ENCODE measurements at places on chromosomes 12 and 14.

GRCh38 chr14:30808576-30808975 is 65.8 kb upstream of the COCH start:
- no peak for DNase-seq

DNA sequence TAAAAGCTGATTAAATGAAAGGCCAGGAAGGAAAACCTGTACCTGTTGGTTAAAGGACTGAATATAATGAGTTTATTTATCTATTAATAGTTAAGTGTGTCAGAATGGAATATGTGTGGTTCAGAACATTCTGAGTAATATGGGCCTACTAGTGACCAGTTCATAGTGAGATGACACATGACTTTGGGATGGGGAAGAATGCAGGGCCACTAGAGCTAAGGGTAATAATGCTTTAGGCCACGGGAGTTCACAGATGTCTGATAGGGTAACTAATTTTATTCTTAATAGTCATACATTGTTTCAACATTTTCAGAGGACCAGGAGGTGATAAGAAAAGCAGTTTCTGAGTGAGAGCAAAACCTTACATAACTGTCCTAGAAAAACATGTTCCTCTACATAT is 247.8 kb upstream of the OR4E1 start:
- DNase-seq, result no peak

DNA sequence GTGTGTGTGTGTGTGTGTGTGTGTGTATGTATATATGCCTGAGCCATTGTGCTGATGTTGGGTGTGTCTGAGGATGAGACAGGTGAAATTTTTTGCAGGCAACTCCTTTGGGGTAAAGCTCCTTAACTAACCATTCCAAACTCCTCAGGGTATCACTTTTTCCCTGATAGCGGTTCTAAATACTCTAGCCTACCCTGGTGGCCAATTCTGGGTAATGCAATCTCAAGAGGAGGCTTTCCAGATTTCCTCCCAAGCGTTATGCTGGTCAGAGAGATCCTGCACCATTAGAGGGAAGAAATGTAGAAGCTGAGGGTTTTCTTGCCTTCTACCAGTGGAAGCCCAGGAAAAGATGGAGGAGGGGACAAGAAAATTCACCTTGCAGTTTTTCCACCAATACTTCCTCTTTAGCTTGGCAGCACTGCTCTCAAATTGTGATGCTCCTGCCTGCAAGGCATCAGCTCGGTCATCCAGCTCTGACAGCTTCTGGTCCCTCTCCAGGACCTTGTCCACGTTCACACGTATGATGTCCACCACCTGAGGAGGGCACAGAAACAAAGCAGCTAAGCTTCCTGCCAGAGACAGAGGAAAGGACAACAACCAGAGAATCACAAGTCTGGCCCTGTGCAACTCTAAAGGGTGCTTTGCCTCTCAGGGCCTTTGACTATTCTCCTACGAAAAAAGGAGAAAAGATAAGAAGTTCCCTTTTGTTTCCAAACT is 4.9 kb downstream of the VAMP1 start:
- peak; percentile 69 for DNase-seq

- DNase-seq, result peak; percentile 25
These were observed 91.9 kb downstream of the SLC24A4 start for GRCh38 chr14:92414690-92415445.

DNA sequence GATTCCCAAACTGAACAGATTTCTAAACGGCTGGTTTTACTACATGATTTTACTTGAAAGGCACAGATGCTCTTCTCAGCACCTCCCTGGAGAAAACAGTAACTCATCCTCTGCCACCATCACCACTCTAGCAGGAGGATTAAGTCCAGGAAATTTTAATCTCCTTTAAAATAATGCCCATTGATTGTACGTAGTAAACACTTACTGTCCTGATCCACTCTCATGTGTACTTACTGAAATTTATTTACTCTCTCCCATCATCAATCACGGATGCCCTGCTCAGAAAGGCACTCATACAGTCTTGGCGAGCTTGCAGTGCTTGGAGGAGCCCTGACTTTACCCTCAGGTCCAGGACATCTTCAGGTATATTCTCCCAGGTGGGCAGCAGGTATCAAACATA is 239.8 kb upstream of the EGLN3 start:
- no peak for DNase-seq

DNA sequence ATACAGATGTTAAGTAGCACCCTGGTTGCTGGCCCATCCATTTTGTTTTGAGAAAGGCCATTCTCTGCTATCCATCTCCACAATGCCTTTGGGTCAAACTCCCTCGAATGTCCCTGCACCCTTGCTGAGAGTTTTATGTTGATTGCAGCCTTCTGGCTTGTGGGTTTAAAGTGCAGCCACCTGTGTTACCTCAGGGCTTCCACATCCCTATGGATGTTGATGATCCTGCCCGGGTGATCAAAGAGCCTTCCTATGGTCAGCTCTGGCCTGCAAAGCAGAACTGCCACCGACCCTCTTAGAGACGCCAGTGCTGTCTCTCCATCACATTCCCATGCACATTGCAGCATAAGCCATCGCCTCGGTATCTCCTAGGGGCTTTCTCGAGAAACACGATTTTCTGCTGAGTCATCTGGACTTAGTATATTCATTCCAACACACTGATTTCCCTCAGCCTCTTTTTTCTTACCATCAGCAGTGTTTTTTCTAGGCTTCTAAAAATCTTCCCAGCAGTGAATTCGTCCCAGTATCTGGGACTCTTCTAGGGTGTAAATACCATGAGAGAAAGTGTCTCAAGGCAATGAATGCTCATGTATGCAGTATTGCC is 585.7 kb upstream of the TMEM132C start:
- no peak for DNase-seq

GRCh38 chr14:96126783-96127271 is 77.8 kb upstream of the BDKRB2 start:
- DNase-seq, result no peak

DNA sequence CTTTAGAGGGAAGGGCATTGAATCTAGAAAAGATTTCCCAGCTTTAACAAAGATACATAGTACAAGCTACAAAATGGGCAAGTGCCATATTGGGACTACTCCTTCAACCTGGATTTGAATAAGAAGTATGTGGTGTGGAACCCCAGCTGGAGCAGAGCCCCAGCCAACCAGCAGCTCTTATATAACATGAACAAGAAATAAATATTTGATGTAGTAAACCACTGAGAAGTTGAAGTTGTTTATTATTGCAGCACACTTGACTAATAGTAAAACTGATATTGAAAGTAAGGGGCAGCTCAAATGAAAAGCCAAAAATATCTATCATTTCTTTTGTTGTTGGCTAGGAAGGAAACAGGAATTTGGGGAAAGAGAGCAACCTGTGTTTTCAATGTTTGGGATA is 701.8 kb downstream of the TMTC2 start:
- no peak for DNase-seq
